Activated CD4-positive, alpha-beta memory T cell treated with anti-CD3 and anti-CD28 coated beads, Interleukin-2, amount 10 ng/mL, durations not matched to agents 7 days and 5 days (primary cell): ENCODE measurements at places on chromosomes 11 and 22. TPM values are rescaled to one million over a fixed set of nuclear protein-coding genes. Genes with fewer than 3 reads are reported as not detected.

The TMPRSS4 gene
- total RNA-seq: 0.05 TPM

The ATM gene
- total RNA-seq: 130 TPM

The TNNI2 gene
- 0.38 TPM for total RNA-seq

The OR52I1 gene
- not detected for total RNA-seq

DNA sequence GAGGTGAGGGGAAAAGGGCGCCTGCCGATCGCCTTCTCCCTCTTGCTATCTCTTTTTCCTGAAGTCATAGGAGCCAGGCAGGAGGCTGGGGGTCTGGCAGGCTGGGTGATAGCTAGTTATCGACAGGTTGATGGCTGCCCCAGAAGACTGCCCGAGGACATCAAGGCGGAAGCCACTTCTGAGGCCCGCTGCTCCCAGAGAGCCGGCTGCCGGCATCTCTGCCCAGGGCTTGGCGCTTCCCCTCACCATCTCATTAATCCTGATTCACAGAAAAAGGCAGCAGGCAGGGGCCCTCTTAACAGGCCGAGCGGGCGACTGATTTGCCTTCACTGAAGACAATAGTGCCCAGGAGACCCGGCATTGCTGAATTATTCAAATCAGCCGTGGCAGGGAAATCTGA lies 124.2 kb downstream of the MIAT start:
- H3K27ac ChIP-seq: no peak overlapping the region
- H3K36me3 ChIP-seq: peaks cover 28% of the 10 kb centered on the region
- no peaks in the 10 kb centered on the region for H3K4me1 ChIP-seq
- H3K27me3 ChIP-seq: no peaks in the 10 kb centered on the region
- DNase-seq: no peak

- H3K27ac ChIP-seq: no peak overlapping the region
- H3K4me1 ChIP-seq: no peaks in the 10 kb centered on the region
- no peaks in the 10 kb centered on the region for H3K36me3 ChIP-seq
Measured at GRCh38 chr22:44847380-44847779, 95.0 kb downstream of the ARHGAP8 start.

GRCh38 chr11:36447514-36447913 lies 62.6 kb downstream of the TRAF6 start:
- peaks cover 69% of the 10 kb centered on the region for H3K36me3 ChIP-seq
- peaks cover 32% of the 10 kb centered on the region for H3K4me1 ChIP-seq
- H3K4me3 ChIP-seq: no peak overlapping the region
- DNase-seq: no peak
- peaks cover 2% of the 10 kb centered on the region for H3K27me3 ChIP-seq
- H3K27ac ChIP-seq: no peak overlapping the region

- no peak overlapping the region for H3K27ac ChIP-seq
- peaks cover 5% of the 10 kb centered on the region for H3K4me1 ChIP-seq
- no peaks in the 10 kb centered on the region for H3K27me3 ChIP-seq
- H3K36me3 ChIP-seq: no peaks in the 10 kb centered on the region
Measured at GRCh38 chr11:117110294-117110950, 12.2 kb upstream of the SIK3 start.

DNA sequence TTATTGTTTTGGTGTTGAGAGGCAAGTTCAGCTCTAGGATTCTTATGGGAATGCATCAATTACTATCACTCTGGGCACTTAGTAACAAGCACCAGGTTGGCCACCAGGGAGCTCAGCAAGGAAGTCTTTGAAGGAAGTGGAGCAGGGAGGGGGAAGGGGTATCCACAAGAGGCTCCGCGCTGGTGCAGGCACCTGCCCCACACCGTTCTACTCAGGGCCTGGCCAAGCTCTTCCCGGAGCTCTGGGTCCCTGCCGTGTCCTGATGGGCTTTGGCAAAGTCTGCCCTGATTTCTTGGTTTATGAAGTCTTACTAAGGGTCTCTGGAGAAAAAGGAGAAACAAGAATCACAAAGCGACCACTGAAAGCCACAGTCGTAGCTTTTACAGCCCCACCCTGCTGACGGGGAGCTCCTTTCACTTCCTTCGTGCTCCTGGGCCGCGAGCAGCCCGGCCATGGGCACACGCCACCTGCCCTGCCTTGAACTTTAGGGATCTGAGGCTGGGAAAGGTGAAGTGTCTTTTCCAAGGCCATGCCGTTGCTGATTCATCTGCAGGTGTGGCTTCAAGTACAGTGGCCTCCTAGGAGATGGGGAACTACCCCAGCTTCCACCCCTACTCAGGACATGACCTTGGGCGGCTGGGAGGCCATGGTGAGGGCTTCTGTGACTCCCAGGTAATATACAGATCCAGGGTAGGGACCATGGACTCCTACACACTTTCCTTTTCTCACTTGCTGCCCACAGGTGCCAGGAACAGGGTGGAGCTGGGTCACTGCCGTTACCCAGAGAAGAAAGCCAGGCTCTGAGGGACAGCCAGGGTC lies 15.9 kb upstream of the LRRC32 start:
- H3K27me3 ChIP-seq: peaks cover 2% of the 10 kb centered on the region
- peaks cover 15% of the 10 kb centered on the region for H3K4me1 ChIP-seq
- DNase-seq: no peak

DNA sequence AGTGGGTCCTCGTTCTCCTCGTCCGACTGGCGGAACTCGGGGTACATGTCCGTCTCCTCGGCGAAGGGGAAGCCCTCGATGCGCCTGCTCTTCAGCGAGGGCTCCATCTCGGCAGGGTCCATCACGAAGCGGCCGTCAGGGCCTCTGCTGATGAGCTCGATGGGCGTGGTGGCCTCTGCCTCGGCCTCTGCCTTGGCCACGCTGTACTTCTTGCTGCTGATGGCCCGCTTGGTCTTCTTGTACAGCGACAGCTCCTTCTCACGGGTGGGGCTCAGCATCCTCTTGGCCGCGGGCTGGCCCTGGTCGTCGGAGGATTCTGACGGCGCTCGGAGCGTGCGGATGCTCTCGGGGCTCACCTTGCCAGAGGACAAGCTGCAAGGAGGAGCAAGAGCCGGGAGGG lies 35.7 kb downstream of the IGSF9B start:
- DNase-seq: no peak
- H3K4me3 ChIP-seq: no peak overlapping the region
- H3K4me1 ChIP-seq: peaks cover 12% of the 10 kb centered on the region
- no peak overlapping the region for H3K27ac ChIP-seq
